ENCODE measurements at places on chromosomes 5 and 9. TPM values are rescaled to one million over a fixed set of nuclear protein-coding genes. Genes with fewer than 3 reads are reported as not detected.

The HMHB1 gene
- not detected for total RNA-seq

The FST gene
- 0.74 TPM for total RNA-seq

The TNFSF8 gene
- 0.49 TPM for total RNA-seq

The NMUR2 gene
- total RNA-seq: not detected

The INSL6 gene
- total RNA-seq: not detected

The SCGB3A2 gene
- not detected for total RNA-seq

The HTR1A gene
- total RNA-seq: 8.4 TPM

The CCDC171 gene
- 21.1 TPM for total RNA-seq

The ZBTB34 gene
- 59.5 TPM for total RNA-seq

The CKMT2 gene
- 2.2 TPM for total RNA-seq

The MLANA gene
- total RNA-seq: not detected

The IL9 gene
- not detected for total RNA-seq

The INSL4 gene
- not detected for total RNA-seq

The BHMT gene
- total RNA-seq: 0.25 TPM

The CEP72 gene
- total RNA-seq: 3.2 TPM

The COL15A1 gene
- total RNA-seq: 8.4 TPM

The WDR38 gene
- total RNA-seq: 0.25 TPM

The PCDHB7 gene
- total RNA-seq: 8.9 TPM

The CAMSAP1 gene
- total RNA-seq: 130 TPM

The PIP5K1B gene
- total RNA-seq: 4.9 TPM

The PNPLA7 gene
- 0.74 TPM for total RNA-seq

The ZNF474 gene
- 0.98 TPM for total RNA-seq

The FRMPD1 gene
- total RNA-seq: 0.49 TPM

The TUBB4B gene
- total RNA-seq: 76.5 TPM

The HINT1 gene
- 107 TPM for total RNA-seq

The PJA2 gene
- total RNA-seq: 257 TPM

The CCL27 gene
- 0.25 TPM for total RNA-seq

The LTC4S gene
- 0.74 TPM for total RNA-seq

The IGIP gene
- 8.4 TPM for total RNA-seq

The NUTM2F gene
- not detected for total RNA-seq

The FCN2 gene
- not detected for total RNA-seq

The OR1J2 gene
- not detected for total RNA-seq

The LCN9 gene
- not detected for total RNA-seq

The PCDHA11 gene
- total RNA-seq: 31.7 TPM

The SPATA31A3 gene
- not detected for total RNA-seq

The IFNA2 gene
- total RNA-seq: not detected

The PCA3 gene
- total RNA-seq: 0.49 TPM

The PCDHB14 gene
- total RNA-seq: 13.0 TPM

The UCK1 gene
- 16.0 TPM for total RNA-seq

The PCDHGC3 gene
- total RNA-seq: 45.7 TPM

The SPINK7 gene
- total RNA-seq: not detected

The GLRA1 gene
- total RNA-seq: not detected

The IRX1 gene
- 0.25 TPM for total RNA-seq

The ZFP37 gene
- 21.9 TPM for total RNA-seq

The TAF1L gene
- total RNA-seq: 0.25 TPM

The ENC1 gene
- 755 TPM for total RNA-seq

The CTNND2 gene
- total RNA-seq: 115 TPM

The LECT2 gene
- total RNA-seq: not detected

The NDOR1 gene
- total RNA-seq: 3.4 TPM

The IFNE gene
- not detected for total RNA-seq

The SLC23A1 gene
- total RNA-seq: not detected

Data from temporal lobe (tissue), 4 donors.